ENCODE measurements at places on chromosomes 6 and 20.

GRCh38 chr20:63009045-63009961, 2.5 kb upstream of the BHLHE23 start:
- DNase-seq, result peak; percentile 69

GRCh38 chr6:163720005-163720404, 305.5 kb downstream of the QKI start:
- no peak for DNase-seq

- DNase-seq, result no peak
These were observed 2.0 kb downstream of the HLA-B start for GRCh38 chr6:31354864-31355582.

- no peak for DNase-seq
These were observed 136.0 kb downstream of the FNDC1 start for GRCh38 chr6:159305159-159305558.

DNA sequence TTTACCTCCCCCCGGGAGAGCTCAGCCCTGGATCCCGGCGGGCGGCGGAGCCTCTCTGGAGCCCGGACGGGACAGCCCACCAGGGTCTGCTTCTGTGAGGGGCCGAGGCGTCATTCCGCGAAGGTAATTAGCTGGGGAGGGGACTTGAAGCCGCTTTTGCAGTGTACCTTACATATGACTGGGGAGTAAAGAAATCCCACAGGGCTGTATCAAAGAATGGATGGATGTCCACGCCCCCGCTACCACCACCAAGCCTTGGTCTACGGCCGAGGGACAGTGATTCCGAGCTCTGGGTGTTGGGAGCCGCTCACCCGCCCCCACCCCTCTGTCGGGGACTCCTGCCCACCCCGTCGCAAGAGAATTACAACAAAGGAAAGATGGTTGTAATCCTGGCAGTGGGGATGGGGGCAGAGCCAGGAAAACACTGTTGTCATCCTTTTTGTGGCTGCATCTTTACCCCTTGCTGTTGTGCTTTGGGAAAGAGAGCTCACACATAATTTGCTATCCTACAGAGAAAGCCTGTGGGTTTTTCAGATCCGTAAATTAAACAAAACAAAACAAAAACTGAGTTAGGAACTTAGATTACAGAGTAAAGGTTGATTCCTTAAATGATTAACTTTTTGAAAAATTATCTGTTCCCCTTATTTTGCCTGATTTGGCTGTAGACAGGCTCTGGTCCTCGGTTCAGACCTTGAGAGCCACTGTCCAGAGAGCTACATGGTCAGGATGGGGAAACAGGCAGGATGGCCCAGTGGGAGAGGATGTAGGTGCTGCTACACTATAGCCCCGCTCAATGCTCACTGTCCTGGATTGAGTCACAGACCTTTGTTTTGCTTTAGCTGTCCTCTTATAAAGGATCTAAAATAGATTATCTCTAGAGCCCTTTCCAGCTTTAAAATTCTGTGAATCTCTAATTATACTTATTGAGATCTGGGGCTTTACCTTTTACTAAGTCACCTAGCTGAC, 997 bp upstream of the FBXO30 start:
- no peak for DNase-seq

DNA sequence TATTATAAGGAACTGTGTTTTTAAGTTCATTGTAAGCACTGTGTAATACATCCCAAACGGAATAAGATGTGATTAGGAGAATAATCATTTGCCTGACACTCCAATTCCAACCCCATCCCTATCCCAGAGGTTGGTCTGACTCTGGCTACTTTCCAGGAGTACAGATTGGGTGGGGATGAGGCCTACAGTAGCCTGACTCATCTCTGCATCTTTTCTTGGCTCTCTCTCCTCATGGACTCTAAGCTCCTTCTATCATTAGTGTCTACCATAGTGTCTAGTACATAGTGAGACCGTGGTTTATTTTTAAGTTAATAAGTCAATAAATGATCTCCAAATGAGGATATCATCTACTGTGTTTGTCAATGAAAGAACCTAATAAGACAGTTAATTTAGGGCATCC, 92.2 kb upstream of the CNKSR3 start:
- DNase-seq, result no peak

- DNase-seq, result no peak
These were observed 75.4 kb upstream of the LAMA2 start for GRCh38 chr6:128807577-128807976.

GRCh38 chr6:57262488-57262887, 40.4 kb upstream of the RAB23 start:
- no peak for DNase-seq

GRCh38 chr6:119331663-119332286, 17.8 kb downstream of the MAN1A1 start:
- DNase-seq, result no peak

DNA sequence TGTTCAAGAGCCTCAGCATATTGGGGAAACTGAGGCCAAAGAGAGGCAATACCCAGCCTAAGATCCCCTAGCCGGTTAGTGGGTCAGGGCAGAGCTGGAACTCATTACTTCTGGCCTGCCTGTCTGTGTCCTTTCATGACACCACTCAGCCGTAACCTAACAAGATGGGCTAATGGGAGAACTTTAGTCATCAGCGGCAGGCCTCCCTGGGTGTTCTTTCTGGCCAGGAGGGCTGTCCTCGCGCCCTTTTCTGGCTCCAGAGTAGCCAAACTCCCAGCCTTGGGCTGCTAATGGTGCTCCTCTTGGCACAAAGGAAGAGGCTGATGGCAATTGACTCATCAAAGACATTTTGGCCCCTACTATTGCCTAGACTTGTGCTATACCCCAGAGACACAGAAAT, 76.6 kb downstream of the NCR2 start:
- DNase-seq, result no peak

DNA sequence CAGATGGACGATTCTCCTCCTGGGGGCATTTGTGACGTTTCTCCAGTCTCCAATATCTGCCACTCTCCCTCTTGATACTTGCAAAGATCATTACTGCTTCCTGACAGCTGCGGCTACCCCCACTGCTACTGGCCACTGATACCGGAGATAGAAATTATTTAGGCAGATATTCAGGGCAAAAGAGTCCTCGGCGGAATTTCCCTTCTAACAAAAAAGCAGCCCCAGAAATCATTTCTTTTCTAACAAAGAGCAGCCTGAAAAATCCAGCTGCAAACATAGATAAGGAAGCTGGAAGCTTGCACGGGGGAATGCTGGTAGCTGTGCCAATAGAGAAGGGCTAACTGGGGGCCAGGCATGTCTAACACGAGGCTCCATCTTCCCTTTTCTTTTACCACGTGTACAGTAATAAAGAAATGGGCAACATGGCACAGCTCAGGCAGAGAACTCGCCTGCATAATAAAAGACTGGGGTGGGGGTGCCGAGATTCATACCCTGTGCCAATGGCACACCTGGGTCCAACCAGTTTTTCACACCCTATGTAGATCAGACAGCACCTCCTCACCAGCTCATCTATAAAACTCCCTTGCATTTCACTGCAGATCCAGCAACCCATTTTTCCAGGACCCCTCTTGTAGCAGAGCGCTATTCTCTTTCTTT, 6.1 kb downstream of the TP53RK start:
- DNase-seq, result no peak

DNA sequence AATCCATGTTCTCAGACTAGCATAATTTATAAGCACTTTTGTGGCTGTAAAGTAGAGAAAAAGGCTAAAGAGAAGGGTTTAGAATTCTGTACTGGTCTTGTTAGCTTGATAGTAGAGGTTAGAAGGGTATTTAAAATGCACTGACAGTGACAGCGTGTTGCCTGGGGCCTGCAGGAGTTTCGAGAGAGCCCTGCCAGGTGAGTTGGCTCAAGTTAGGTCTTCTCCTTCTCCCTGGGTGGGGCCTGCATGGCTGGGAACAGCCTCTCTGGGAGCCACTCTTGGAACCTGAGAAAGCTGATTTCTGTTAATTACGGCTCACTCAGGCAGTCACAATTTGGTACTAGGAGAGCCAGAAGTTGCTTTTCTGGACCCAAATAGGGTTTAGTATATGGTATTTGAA, 103.7 kb downstream of the ARID1B start:
- DNase-seq, result no peak

- DNase-seq, result no peak
These were observed 18.3 kb downstream of the MPC1 start for GRCh38 chr6:166364456-166364855.

- no peak for DNase-seq
These were observed 504.0 kb upstream of the CDH4 start for GRCh38 chr20:60748086-60748485.

GRCh38 chr6:155782320-155782731, 326.7 kb upstream of the NOX3 start:
- no peak for DNase-seq

DNA sequence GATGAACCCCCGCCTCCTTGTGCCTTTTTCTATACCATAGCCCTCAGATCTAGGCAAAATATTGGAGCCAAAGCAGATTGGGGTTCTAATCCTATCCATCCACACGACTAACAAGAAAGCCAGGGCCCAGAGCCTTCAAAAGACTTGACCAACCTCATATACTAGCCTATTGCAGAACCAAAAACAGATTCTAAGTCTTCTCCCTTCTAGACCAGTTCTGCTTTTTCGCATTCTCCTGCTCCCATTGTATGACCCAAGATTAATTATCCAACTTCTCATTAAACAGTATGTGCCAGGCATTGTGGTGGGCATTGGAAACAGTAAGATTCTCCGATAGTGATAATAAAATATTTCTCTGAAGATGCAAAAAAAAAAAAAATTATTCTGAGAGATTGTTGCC, 113.7 kb upstream of the JARID2 start:
- DNase-seq, result no peak

DNA sequence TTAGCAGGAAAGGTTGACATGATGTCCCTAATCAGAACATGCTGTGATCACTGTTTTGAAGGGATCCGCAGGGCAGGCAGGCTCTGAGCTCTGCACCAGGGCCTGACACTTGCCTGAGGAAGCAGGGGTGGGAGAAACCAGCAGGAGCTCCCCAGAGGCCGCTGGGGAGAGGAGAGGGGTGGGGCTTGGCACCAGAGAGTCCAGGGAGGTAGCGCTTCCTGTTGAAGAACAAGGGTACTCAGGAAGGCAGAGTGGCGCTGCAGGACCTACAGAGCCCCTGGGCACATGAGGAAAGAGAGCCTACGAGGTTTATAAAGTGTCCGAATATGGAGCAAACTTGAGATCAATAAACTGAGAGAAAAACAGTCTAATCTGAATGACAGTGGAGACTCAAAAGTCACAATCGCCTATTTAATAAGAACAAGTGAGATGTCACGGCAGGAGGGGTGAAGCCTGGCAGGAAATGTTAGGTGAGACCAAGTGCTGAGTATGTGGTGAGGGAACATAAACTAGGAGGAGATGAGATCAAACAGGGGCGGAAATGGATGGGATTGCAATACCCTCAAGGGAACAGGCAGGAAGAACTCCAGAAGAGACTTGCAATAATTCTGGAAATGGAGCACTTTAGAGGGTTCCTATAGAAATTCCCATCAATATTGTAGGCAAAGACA, 5.8 kb upstream of the TBXT start:
- DNase-seq, result no peak

GRCh38 chr20:34404803-34405202, 41.7 kb downstream of the ITCH start:
- DNase-seq, result no peak

- DNase-seq, result no peak
These were observed 2.6 kb downstream of the SIRPG start for GRCh38 chr20:1654996-1655395.

- no peak for DNase-seq
These were observed 86.9 kb downstream of the RAMACL start for GRCh38 chr6:166499350-166500163.

DNA sequence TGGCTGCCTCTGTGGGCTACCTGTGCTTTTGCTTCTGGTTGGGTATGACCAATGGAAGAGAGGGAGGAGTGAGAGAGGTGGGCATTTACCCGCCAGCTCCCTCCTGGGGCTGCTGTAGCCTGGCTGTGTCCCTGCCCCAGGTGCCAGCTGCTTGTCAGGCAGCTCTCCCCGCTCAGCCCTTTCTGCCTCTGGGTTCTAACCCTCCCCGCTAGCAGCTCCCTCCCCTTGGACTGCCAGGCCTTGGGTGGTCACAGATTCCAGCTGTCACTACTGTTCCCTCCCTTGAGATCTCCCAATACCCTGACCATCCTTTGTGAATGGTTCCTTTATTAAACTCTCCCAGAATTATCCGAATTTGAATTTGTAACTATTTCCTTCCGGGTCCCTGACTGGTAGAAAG, 95.5 kb upstream of the RNF24 start:
- DNase-seq, result no peak

DNA sequence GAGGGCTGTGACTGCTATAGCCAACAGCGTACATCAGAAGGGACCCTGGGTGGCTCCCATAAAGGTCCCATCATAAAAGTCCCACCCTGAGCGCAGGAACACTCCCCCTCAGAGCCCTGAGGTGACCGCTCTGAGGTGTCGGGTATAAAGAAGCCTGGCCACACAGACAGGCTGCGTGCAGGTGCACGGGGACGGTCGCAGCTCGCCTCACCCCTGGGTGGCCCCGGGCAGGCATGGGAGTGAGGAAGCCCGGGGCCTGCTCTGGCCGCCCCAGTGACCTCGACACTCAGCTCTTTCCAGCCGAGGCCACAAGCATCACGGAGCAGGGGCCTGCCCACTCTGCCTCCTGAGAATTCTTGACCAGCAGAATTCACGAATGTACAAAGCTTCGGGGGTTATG, 14.4 kb upstream of the RNASET2 start:
- no peak for DNase-seq

GRCh38 chr20:61370841-61371303, 118.8 kb downstream of the CDH4 start:
- no peak for DNase-seq

DNA sequence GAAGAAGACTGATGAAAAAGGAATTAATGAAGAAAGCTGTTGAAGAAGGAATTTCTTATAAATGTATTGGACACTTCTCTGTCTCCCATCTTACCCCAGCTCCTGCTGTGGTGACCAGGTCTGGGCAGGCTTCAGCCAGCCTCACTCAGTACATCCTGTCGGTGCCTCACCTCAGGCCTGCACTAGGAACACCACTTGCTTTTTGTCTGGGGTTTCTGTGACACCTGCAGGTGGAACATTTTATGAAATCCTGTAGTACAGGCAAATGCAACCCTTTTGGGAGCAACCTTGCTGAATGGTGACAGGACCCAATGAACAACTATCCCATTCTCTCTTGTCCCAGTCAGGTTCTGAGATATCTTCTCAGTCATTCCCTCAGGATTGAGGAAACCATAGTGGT, 129.7 kb downstream of the PRDM13 start:
- no peak for DNase-seq

DNA sequence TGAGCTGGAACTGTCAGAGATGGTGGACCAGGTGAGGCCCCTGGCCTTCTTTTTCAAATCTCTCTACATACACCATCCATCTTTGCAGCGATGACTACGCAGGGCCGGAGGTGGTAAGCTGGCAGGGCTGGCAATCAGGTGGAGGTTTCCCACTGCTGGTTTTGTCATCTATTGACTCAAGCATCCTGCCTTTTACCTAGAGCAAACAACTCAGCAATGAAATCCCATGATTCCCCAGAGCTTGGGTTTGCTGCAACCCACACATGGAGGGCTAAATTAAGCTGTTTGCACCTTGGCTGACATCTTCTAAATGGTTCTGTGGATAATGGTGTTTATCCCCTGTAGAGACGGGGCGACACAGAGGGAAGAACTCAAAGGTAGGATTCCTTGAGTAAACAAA, 170.2 kb downstream of the SCP2D1 start:
- no peak for DNase-seq

GRCh38 chr20:23105193-23105592, 19.1 kb upstream of the CD93 start:
- DNase-seq, result no peak

- DNase-seq, result no peak
These were observed 349.2 kb downstream of the TPBG start for GRCh38 chr6:82712826-82713225.

GRCh38 chr6:89475634-89476033, 42.7 kb downstream of the ANKRD6 start:
- DNase-seq, result no peak
